ENCODE measurements at places on chromosomes 12 and 14.

- no peak for DNase-seq
These were observed 130.3 kb downstream of the NDUFA12 start for GRCh38 chr12:94872971-94873733.

DNA sequence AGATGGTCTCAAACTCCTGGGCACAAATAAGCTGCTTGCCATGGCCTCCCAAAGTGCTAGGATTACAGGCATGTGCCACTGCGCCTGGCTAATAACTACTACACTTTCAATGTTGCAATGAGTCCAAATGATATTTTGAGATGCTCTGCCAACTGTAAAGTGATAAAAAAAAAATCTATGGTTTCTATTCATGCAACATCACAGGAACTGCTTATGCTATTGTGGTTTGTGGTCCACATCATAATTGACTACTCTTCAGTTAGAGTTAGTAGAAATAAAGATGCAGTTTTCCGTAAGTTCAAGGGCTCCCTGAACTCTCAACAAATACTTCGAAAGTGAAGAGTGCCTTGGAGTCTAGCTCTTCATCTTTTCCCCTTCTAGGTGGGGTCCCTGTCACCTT, 239.4 kb downstream of the C12orf75 start:
- no peak for DNase-seq

GRCh38 chr12:4296751-4297150, 23.2 kb downstream of the CCND2 start:
- no peak for DNase-seq

GRCh38 chr14:35867280-35867629, 41.1 kb downstream of the BRMS1L start:
- no peak for DNase-seq

DNA sequence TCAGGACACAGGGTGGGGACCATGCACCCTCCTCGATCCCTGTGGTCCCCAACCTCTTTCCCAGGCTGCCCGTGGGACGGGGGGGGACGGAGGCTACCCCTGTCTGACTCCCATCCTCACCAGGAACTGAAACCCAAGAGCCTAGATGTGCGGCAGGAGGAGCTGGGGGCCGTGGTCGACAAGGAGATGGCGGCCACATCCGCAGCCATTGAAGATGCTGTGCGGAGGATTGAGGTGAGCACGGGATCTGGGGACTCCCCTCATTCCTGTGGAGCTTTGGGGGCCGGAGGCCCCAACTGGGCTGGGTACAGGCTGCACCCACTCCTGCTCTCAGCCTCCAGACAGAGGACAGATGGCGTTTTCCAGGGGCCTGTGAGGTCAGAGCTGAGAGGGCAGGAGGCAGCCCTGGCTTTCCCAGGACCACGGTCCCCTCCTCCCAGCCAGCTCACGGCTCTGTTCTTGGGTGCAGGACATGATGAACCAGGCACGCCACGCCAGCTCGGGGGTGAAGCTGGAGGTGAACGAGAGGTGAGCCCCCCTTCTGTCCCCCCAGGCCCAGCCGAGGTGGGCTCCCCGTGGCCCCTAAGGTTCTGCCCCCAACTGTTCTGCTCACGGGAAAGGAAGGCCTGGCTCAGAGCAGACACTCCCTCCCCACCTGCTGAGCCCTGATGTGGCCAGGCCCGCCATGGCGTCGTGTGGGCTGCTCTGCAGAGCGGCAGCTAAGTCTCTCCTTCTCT, 24.2 kb downstream of the HIP1R start:
- DNase-seq: no peak

GRCh38 chr14:99322731-99323599, 51.0 kb upstream of the BCL11B start:
- DNase-seq: no peak

- no peak for DNase-seq
These were observed 312.8 kb upstream of the RGS6 start for GRCh38 chr14:71619472-71619871.

- no peak for DNase-seq
These were observed 122.6 kb downstream of the ESRRB start for GRCh38 chr14:76498463-76498935.
